ENCODE measurements at places on chromosomes 5 and 9.

DNA sequence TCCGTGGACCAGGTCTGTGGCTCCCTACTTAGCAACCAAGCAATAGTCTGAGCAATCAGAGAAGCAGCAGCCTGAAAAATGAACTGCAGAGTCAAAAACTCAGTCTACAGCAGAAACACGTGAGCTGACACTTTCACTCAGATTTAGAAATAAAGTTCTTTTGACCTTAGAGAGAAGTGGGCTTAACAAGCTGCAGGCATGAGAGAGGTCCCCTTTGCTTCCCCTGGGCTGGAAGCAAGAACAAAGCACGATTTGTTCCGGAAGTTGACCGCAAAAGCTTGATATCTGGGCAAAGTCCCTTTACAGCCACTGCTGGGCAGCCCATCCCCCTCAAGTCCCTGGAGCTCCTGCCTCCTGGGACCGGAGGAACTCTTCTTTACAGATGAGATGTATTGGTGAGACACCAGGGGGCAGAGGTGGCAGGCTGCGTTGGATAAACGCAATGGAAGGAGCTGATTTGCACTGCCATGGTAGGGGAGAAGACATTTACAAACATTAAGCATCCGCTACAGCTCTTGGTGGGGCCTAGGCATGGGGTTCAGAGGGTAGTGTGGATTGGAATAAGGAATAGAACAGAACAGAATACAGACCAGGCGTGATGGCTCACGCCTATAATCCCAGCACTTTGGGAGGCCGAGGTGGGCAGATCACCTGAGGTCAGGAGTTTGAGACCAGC, 5.8 kb upstream of the SOWAHA start:
- peak; percentile 92 for DNase-seq

GRCh38 chr5:109674596-109674995, 15.1 kb upstream of the MAN2A1 start:
- no peak for DNase-seq

DNA sequence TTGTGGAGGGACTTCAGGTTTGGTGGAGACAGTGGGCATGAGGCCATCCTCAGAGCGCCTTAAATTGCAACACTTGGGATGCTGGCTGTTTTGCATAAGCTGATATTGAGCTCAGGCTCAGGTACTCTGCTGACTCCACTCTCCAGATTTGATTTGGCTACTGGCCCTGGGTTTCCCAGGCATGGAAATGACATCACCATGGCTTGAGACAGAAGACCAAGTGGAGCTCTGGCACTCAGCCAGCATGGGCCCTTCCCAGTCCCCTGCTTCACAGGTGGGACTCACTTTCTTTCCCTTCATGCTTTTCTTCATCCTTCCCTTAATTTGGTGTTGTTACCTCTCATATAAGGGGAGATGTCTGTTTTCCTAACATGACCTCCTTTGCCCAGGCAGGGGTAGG, 72.0 kb upstream of the IL12B start:
- no peak for DNase-seq

DNA sequence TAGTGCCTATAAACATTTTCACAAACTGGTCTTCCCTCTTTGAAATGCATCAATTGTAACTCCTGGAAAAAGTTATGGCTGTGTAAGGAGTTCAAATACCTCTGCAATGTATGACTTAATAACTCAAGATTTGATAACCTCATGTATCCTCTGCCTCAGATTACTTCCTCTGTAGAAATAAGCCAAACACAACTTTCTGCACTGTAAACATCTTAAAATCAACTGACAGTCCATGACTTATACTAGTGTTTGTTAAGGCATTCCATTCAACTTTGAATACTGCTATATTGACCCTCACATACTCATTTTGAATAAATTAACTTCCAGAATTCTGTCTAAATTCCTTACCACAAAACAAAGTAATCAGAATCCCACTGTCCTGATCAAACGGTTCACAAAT, 256.2 kb upstream of the POU5F2 start:
- DNase-seq, result no peak

DNA sequence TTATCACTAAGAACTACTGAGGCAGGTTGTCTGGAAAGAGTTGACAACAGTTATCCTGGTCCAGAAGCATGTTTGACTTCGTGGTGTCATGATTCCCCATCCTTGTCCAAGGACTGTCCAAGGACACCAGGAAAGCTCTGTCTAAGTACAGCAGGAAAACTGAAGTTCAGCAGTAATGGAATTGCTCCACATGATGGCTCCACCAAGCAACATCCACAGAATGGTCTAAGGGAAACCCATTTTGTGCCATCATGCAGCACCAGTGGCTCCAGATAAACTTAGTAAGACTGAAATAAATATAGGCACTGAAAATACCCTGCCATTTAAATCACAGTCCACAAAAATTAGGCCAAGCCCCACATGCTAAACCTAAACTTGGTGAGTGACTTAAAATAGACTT, 192.8 kb downstream of the CDH18 start:
- no peak for DNase-seq

- DNase-seq, result peak; percentile 11
Observed at GRCh38 chr9:98430535-98431292, 175.3 kb upstream of the TBC1D2 start.

- DNase-seq, result no peak
Observed at GRCh38 chr5:171724468-171725204, 61.0 kb upstream of the SMIM23 start.

DNA sequence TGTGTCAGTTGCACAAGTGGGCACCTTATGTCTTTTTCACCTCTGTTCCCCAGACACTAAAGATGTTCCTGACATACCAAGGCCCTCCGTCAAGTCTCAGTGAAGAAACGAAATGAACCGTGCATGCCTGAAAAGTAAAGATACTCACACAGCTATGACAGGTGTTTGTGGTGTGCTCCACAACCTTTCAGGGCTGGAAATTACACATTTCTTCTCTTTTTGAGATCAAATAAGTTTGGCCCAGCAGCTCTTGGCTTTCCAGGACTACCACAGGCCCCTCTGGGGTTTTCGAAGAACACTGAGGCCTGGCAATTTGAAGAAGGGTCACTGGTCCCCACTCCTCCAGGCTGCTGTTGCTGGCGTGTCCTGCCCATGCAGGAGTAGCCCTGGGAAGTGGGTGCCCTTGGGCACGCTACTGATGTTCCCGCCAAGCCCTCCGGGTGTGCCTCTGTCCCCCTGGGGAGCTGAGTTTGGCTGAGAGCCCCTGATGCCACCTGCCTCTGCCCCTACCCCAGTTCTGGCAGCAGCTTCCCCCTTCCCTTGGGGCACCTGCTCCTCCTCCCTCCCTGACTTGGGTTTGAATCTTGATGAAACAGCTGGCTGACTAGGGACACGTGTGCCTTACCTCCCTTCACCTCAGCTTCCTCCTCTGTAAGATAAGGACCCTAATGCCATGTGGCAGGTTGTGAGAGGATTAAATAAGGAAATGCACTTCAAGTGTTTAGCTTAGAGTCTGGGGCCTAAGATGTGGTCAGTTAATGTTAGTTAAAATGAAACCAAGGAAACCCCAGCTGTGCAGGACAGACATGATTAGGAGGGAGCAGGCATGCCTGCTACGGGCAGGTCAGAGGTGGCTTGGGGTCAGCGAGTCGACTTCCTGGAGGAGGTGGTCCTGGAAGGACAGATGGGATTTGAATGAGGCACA, 49.1 kb upstream of the GADD45G start:
- DNase-seq, result no peak

DNA sequence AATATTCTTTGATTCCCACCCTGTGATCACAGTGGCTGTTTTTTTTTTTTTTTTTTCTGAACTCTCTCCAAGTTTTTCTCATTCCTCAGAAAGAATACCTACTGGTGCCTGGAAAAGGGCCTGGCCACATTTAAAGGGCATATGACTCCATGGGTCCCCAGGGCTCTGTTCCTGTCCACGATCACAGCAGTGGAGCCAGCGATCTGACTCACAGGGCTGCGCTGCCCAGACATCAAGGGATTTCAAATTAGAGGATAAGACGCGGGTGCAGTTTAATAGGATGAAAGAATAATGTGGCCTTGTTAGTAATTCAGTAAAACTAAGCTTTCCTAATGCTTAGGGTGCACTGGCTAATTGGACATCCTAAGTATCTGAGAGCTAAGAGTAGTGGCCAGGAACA, 175.1 kb upstream of the MSX2 start:
- no peak for DNase-seq

DNA sequence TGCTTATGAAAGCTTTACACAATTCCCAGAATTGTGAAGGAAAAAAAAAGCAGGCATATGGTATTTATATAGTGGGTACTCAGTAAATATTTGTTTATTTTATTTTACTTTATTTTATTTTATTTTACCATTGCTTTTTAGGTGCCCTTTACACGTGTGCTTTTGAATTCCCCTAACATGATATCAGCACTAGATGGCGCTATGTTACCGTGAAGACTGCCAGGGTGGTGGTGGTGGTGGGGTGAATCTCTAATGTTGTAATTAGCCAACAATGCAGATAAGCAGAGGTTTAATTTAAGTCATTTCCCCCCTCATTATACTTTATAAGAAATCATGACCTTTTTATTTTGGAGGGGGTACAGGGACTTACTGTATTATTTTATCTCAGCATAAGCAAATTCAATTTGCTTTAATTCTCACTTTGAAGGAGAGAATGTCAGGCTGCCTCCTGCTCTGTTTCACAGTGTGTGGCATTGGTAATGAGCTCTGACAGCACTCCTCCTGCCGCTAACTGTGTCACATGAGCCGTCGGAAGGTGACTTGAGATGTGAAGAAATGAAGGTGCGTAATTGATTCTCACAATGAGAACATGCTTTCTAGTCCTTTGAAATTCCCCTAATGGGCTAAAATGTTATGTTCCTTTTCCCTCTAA, 165.6 kb downstream of the YTHDC2 start:
- peak; percentile 9 for DNase-seq

- no peak for DNase-seq
Observed at GRCh38 chr5:150272531-150272930, 17.0 kb downstream of the CAMK2A start.

DNA sequence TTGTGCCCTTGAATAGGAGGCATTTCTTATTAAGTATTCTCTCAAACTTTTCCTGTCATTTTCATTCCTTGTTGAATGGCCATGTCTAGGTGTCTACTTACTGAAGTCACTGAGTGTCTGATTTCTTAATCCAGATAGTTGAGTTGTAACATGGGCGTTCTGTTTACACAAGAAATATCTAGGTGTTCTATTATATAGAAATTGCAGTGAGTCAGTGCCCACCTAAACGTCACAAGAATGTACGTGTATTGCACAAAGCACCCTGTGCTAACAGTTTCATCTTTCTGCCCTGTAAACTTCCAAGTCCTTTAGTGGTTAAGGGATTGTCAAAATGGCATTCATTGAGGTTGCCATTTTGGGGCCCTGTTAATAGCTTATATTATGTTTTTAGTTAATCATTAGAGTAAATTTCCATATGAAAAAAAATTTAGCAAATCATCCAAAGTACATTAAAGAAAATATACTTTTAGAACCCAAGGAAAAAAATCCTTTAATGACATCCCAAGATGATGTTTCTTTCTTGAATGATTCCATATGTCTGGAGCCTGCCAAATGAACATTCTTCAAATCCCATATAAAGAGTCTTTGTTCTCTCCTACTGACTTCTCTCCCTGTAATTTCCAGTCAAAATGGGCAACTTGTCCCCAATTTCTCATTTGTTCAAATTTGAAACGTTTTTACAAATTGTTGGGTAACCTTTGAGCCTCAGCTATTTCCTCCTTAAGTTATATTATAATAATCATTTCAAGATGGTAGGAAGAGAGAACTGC, 114.2 kb downstream of the GOLPH3 start:
- no peak for DNase-seq

DNA sequence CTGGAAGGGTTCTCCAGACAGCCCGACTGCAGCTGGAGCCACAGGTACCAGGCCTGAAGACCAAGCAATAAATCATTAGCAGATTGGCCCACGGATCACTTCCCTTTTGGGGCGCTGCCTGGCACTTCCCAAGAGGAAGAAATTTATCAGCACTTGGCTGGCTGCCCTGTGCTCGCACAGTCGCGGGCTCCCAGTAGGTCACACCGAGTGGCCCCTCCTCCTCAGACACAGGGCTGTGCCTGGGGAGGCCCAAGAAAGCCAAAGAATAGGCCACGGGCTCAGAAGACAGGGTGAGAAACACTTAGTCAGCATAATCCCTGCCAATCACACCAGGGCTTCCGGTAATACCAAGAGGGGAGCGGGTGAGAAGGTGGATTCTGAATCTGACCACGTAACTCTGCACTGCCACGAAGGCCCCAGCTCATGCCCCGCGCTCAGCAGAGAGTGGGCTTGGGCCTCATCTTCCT, 115.7 kb upstream of the MSX2 start:
- DNase-seq, result peak; percentile 20

GRCh38 chr5:43352915-43353314, 39.7 kb upstream of the HMGCS1 start:
- no peak for DNase-seq

GRCh38 chr5:68846828-68847227, 247.0 kb upstream of the SLC30A5 start:
- DNase-seq, result no peak

DNA sequence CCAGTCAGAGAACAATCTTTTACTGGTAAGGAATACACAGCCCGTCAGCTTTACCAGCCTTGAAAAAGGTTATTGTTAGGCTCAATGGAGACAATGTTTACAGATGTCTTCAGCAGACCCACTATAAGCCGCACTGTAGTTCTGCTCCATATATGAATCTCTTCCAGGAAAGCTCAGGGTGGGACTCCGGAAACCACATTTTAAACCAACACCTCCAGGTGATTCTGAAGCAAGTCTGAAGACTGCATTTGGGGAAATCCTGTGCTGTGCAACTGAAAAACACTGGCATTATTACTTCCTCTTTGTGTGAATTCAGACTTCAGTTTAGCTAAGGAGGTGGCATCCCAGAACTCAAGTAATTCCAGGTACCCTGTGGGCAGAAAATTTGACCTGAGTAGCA, 3.5 kb downstream of the GZMK start:
- DNase-seq, result no peak

DNA sequence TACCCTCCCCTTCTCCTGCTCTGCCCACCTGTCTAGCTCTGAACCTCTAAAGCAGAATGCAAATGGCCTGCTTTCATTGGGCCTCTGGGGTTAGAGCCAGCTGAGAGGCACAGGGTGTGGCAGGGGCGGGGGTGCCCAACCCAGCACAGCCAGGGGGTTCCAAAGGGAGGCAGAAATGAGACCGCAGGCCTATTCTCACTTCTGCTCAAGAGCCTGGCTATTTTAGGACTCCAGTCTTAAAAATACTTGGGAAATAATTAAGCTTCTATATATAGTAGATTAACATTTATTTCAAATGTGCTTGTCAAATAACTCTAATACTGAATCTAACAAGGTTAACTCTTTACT, 5.7 kb downstream of the QSOX2 start:
- peak; percentile 70 for DNase-seq

DNA sequence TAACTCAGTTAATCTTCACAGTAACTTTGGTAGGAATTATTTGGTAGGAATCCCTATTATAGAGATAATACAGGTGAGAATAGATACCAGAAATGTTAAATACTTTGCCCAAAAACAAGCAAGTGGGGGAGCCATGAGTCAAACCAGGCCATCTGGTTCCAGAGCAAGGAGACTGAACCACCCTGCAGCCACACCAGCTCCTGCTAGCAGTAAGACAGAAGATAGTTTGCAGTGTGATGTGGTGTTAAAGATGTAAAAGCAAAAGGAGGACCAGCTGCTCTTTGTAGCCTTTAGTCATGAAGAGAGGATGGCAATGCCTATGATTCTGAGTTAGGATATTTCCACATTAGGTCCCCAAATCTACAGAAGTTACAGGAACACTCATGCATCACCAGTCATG, 101.4 kb downstream of the PRKACG start:
- no peak for DNase-seq

GRCh38 chr5:68251804-68252522, 36.4 kb downstream of the PIK3R1 start:
- DNase-seq, result peak; percentile 26

GRCh38 chr9:129136446-129137035, 25.3 kb downstream of the PTPA start:
- DNase-seq, result no peak
